ENCODE measurements at places on chromosomes 5 and 9.

GRCh38 chr5:132444841-132445639 is 45.5 kb downstream of the IRF1 start:
- no peak for DNase-seq

- DNase-seq = no peak
Observed at GRCh38 chr5:3593771-3594509, 1.7 kb upstream of the IRX1 start.

GRCh38 chr9:134726722-134727034 is 85.1 kb downstream of the COL5A1 start:
- DNase-seq = no peak

DNA sequence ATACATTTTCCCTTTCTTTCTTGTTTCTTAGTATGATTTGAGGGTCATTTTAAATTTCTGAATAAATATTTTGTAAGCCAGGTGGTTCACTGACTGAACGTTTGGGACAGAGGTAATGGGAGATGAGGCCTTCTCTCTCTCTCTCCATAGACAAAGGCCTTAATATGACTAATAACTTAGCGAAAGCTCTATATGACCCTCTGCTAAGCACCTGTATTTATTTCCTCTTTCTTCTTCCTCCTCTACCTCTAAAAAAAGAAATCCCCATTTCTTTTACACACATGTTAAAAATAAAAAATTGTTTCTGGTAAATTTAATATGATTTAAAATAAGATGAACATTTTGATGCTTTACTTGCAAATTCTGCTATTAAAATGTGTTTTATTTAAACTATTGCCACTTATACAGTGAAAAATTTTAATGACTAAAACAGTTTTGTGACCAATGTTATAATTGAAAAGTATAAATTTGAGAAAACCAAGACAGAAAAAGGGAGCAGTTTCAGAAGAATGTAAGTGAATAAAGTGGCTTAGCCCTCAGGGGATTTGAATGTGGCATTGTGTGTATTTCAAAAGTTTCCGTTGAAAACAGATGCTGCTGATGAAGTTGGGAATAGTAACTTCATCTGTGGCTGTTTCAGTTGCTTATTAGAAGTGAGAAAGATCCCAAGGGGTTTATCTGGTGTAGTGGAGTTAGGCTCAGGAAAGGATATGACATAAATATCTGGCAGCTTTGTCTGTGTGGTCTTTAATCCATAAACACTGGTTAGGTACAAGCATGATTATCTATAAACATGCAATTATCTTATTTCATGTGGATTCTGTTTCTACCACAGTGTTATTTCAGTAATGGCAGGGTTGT is 128.6 kb upstream of the GRHPR start:
- DNase-seq = peak; percentile 60

DNA sequence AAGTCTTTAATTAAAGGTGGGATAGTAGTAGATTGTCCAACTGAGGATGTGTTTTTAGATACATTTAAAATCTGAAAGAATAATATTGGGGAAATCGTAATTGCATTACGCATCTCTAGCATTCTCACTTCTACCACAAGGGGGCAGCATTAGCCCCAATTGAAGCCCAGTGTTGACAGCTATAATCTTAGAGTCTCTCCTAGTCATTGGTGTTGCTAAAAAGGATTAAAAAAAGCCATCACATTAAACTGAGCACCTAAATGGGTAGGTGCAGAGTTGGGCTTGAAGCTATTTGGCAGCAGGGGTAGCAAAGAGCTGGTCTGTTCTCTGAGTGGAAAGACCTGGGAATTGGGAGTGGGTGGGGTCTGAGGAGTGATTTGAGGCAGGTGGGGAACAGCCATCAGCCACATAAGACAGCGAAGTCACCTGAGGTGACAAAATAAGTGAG is 177.2 kb downstream of the OSTF1 start:
- DNase-seq = peak; percentile 30

GRCh38 chr5:90161414-90161813 is 248.1 kb downstream of the CETN3 start:
- DNase-seq = peak; percentile 8

DNA sequence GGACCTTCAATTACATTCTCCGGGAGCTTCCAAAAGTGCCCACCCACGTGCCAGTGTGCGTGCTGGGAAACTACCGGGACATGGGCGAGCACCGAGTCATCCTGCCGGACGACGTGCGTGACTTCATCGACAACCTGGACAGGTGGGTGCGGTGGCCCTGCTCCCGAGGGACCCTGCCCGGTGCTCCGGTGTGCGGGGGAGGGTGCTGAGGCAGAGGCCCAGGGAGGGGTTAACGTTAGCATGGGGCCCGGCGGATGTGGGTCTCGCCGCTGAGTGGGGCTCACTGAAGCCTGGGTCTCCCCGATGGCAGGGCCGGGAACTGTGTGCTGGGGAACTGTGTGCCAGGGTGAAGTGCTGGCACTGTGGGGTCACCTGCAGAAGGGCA is 10.6 kb upstream of the AJM1 start:
- no peak for DNase-seq

- no peak for DNase-seq
Observed at GRCh38 chr5:172696171-172696849, 55.2 kb downstream of the NEURL1B start.

DNA sequence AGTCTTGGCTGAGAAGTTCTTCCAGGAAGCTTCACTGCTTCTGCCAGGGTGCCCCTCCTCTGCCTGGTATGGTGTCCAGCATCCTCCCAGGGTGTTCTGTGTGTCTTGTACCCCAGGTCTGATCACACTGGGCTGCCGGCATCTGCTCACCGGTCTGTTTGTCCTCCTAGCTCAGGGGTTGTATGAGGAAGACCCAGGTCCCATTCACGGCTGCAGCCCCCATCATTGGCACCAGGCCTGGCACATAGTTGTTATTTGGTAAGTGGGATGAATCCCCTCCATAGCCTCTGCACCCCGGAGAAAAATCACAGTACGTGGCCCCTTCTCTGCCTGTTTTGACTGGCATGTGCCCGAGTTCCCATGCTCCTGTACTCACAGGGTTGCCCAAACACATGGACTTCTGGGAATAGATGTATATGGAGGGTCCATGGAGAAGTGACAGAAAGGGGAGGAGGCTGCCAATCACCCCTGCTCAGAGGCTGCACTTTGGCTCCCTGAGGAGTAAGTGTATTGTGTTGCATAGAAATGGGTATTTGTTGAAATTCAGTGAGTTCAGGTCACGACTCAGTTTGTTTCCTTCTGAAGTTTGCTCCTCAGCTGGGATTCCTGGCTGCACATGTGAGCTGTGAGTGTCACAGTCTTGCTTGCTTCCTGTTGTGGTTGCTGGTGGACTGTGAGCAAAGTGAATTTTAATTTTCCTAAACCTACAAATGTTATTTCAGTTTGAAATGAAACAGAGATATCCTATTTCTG is 96.2 kb downstream of the HSPA4 start:
- no peak for DNase-seq

GRCh38 chr5:35877655-35878054 is 21.0 kb downstream of the IL7R start:
- DNase-seq = no peak

- DNase-seq = no peak
Observed at GRCh38 chr5:118069452-118069851, 918.9 kb downstream of the DTWD2 start.

- no peak for DNase-seq
Observed at GRCh38 chr5:160906090-160906489, 54.1 kb upstream of the ATP10B start.

- no peak for DNase-seq
Observed at GRCh38 chr5:75148051-75148450, 88.6 kb downstream of the ANKRD31 start.

DNA sequence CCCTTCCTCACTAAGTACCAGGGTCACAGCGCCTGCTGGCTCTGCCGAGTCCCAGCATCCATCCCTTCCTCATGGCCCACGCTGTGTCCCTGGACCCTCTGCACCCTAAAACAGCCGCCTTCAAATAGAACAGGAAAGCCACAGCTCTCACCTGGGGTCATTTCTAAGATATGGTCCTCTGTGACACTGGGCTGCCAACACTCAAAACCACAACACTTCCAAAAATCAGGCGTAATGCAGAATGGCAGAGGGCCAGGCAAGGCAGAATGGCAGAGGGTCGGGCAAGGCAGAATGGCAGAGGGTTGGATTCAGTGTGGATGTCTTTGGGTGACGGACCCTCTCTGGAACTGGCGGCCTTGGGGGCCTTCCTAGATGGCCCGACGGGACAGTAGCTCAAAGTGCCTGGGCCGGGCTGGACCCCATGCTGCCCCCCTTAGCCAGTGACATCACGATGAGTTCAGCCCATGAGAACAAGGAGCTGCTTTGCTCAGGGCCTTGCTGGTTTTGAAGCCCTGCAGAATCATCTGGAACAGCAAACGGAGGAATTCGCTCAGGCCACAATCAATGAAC is 35.3 kb downstream of the ZDHHC11B start:
- DNase-seq = no peak

DNA sequence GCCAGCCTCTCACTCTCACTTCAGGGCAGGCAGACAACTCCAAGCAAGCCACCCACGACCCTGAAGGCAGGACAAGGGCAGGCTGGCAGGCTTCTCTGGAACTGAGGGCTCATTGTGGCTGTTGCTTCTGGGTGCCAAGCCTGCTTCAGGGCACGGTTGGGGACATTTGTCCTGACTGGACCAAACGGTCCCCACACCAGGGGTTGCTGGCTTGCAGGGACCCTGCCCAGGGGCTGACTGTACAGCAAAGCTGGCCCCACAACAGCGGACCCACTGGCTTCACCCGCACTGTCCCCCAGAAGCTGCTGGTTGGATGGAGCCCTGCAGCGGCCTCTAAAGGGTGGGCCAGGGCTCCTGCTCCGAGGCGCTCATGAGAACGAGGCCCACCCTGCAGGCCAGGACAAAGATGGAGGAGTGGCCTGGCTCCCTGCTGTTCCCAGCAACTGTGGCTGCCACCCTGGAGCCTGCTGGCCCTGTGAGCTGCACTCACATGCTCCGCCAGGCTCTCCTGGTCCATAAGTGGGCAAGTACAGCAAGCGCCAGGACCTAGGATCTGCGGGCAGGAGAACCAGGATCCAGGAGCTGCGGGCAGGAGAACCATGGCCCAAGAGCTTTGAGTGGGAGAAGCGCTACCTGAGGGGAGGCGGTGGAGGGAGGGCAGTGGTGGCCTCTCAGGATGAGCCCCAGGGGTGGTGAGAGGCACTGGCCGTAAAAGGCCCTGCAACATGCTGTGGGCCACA is 34.4 kb upstream of the NSMF start:
- DNase-seq = no peak

GRCh38 chr5:121024416-121025311 is 560.6 kb downstream of the PRR16 start:
- DNase-seq = no peak

DNA sequence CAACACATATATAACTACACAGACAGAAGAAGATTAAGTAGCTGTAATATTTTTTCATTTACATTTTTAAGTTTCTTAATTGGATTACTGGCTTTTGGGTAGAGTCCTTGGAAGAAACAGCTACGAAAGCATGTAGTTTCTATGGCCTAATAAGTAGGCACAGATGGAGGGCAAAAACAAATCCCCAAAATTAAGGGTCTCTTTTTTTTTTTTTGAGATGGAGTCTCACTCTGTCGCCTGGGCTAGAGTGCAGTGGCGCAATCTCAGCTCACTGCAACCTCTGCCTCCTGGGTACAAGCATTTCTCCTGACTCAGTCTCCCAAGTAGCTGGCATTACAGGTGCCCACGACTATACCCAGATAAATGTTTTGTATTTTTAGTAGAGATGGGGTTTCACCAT is 27.1 kb upstream of the MTMR12 start:
- no peak for DNase-seq

DNA sequence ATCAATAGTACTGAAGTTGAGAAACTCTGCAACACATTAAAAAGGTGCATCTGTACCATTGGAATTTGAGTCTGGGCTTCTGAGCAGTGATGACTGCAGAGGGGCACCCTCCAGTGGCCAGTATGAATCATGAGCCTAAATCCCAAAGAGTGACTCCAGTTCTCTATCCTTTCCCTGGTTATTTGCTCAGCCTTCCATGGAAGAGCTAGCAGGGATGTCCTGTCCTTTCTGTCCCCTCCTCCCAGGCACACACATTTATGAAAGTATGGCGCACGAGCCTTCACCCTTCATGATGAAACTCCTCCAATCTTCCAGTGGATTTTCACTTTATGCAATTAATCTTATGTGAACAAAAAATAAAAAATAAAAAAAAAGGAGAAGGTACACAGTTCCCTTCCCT is 81.0 kb downstream of the ESM1 start:
- DNase-seq = no peak

GRCh38 chr5:164394686-164395194 is 889.3 kb downstream of the MAT2B start:
- DNase-seq = no peak

GRCh38 chr5:159240301-159240870 is 22.7 kb upstream of the UBLCP1 start:
- DNase-seq = no peak

DNA sequence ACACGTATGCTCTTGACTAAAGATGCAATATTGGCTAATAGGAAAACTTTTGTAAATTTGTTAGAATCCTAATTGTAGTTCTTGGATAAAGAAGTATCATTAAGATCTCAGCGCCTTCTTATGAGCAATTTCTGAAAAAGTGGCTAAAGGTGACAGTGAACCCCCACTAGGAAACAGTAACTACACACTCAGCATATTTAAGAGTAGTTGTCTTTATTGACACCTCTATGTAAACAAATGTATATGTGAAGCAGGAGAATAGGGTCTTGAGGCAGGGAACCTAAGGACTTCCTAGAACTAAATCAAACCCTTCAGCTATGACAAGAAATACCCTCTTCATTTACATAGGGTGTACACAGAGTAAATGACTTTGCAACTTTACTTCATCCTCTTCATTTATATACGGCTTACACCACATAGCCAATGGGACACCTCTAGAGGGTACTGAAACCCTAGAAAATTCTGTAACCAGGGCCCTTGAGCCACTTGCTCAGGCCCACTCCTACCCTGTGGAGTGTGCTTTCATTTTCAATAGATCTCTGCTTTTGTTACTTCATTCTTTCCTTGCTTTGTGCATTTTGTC is 2.8 kb downstream of the NIPSNAP3A start:
- no peak for DNase-seq

- no peak for DNase-seq
Observed at GRCh38 chr5:56464935-56465768, 232.0 kb upstream of the ANKRD55 start.

DNA sequence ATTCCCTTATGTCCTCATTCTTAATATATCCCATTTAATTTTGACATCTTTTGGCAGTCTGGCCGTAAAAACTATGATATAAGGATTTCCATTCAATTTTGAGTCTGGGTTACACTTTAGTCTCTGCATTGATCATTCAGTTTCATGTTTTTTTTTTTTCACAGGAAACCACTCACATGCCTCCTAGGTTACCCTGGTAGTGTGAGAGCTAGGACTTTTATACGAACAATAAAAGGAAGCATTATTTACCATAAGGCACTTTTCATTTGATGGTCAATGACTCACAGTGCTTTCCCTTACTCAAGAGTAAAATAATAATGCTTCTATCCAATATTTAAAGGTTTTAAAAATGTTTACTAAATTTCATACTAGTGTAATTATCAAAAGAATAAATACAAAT is 16.4 kb upstream of the DMAC1 start:
- DNase-seq = no peak

DNA sequence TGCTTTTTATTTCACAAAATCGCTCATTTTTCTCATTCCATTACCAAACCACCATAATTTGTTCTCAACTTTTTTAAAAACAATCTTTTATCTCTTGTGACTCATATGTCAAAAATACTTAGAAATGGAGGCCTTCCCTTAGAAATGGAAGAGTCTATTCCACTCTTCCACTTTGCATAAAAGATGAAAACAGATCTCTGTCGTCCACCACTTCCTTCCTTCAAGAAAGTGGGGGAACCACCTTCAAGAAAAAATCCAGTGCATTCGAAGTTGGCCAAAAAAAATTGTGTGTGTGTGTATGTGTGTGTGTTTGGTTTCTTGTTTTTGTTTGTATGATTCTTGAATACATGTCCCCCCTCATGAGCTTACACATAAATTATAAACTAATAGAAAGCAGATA is 628.8 kb upstream of the DMAC1 start:
- no peak for DNase-seq

All from germinal center (tissue), 1 donor.